Right forelimb (tissue), 1 donor: ENCODE measurements at places on chromosomes 3 and 15.

- DNase-seq, result no peak
These were observed 361.6 kb downstream of the LSAMP start for GRCh38 chr3:116083683-116084082.

DNA sequence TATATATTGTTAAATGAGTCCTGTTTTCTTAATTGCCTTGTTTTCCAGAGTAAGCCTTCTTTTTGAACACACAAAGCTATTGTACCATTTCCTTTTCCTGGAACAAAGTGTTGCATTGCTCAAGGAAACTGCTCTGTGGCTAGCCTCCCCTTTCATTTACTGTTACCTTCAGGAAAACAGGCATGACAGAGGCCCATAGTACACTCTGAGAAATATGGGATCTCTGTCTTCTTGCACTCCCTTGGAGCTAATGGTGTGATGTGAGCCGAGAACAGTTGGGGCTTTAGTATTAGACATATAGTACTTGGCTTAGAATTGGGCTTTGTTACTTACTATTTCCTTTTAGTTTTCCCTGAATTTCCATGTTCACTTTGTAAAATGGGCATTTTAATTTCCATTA is 193.7 kb downstream of the GHSR start:
- no peak for DNase-seq

GRCh38 chr3:163328680-163329079 is 1749.6 kb downstream of the SI start:
- DNase-seq, result no peak

DNA sequence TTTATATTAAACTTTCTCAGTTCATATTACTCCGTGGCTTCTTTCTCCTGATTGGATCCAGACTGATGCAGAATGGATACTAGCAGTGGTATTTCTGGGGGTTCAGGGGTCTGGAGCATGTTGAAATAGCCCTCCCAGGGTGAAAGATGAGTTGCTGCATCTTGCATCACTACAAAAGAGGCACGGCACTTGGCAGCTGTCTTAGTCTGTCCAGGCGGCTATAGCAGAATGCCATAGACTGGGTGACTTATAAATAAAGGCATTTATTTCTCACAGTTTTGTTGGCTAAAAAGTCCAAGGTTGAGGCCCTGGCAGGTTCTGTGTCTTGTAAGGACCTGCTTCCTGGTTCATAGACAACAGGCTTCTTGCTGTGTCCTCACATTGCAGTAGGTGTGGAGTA is 660 bp upstream of the BCL2L10 start:
- DNase-seq, result no peak

DNA sequence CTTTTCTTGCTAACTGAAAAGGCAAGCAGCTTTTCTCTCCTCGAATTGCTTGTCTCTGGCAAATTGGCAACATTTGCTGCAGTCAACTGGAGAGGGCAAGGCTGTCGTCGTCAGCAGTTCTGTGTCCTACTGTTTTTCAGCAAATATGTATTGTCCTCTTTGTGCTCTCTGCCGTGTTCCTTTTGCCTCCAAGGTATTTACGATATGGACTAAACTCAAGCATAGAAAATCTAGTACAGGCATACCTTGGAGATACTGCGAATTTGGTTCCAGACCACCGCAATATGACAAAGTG is 558 bp upstream of the SLC30A4 start:
- DNase-seq, result no peak

GRCh38 chr3:72312339-72312738 is 527.4 kb upstream of the PROK2 start:
- DNase-seq, result no peak

GRCh38 chr3:11010426-11011165 is 18.0 kb downstream of the SLC6A1 start:
- DNase-seq, result no peak

DNA sequence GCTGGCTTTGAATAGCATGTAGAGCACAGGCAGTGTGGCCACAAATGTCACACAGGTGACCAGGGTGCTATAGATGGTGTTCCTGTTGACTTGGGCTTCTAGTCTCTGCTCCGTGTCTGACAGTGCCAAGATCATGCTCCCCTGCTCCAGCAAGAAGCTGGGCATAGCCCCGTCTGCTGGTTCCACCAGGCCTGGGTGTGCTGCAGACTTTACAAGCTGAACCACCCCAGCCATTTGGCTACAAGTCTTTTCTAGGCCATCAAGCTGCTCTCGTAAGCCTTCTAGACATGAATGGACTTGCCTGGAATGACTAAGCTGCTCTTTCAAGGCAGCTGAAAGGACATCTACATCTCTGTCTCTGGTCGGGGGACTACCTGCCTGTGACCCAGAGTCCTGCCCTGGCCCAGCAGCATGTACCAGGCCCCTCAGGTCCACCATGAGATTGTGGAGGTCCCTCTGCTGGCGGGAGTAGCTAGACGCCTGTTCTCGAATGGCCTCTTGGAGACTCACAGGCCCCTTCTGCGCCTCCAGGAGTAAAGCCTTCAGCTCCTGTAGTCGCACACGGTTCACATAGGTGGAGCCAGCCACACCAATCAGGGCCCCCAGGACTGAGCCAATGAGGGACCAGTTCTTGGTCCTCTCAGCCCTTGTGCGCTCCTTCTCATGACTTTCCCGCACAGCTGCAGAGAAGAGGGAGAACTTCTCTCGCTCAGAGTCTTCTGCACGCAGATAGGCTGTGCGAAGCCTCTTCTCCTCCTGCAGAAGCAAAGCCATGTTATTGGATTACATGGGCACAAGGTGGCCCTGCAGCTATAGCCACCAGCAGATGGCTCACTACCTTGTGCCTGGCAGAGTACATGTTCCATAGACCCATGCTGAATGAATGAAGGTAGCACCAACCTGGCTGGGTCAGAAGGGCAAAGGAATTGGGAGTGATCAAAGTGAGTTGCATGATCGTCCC is 2.8 kb upstream of the PLXNB1 start:
- DNase-seq, result no peak

DNA sequence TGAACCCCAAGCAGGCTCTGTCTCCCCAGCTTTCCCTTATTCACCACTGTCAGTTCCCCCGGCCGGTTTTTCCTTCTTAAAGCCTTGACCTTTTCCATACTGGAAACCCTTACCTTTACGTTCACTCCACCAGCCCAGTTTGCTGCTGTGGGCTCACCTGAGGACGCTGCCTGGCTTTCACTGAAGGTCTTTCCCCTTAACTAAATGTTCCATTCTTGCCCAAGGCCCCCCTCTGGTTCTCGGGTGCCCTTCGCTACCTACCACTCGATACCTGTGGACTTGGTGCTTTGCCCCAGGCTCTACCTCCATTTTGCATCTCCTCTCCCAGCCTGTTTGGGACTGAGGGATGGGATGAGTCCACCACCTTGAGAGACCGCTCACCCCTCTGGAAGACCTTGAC is 851 bp downstream of the AP2M1 start:
- DNase-seq, result no peak

DNA sequence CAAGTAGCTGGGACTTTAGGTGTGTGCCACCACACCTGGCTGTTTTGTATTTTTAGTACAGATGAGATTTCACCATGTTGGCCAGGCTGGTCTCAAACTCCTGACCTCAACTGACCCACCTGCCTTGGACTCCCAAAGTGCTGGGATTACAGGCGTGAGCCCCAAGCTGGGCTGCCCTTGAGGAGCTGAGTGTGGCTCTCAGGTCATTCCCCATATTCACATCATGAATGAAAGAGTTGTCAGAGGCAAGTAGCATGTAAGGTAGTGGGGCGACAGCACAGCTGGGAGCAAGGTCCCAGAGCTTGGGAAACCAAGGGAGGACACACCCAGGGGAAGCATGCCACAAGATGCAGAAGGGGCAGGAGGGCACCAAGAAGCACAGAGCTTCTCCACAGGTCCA is 4.9 kb downstream of the CCDC71 start:
- no peak for DNase-seq
